ENCODE measurements at places on chromosomes 11 and 22.

- DNase-seq = no peak
Observed at GRCh38 chr11:12478743-12479142, 101.4 kb downstream of the PARVA start.

DNA sequence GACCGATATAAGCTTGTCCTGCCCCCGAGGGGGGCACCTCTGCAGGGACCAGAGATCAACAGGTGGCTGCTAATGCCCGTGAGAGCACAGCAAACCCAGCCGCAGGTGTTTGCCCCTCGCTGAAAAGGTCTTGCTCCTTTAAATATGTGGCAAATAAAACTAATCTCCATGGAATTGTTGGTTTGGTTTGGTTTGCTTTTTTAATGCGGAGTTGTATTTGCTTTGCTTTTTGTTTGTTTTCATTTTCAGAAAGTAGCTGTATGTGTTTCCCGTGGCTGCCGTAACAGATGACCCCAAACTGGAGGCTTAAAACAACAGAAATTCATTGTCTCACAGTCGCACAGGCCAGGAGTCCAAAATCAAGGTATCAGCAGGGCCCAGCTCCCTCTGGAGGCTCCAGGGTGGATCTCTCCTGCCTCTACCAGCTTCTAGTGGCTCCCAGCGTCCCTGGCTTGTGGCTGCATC lies 93.0 kb downstream of the CELSR1 start:
- DNase-seq = no peak

DNA sequence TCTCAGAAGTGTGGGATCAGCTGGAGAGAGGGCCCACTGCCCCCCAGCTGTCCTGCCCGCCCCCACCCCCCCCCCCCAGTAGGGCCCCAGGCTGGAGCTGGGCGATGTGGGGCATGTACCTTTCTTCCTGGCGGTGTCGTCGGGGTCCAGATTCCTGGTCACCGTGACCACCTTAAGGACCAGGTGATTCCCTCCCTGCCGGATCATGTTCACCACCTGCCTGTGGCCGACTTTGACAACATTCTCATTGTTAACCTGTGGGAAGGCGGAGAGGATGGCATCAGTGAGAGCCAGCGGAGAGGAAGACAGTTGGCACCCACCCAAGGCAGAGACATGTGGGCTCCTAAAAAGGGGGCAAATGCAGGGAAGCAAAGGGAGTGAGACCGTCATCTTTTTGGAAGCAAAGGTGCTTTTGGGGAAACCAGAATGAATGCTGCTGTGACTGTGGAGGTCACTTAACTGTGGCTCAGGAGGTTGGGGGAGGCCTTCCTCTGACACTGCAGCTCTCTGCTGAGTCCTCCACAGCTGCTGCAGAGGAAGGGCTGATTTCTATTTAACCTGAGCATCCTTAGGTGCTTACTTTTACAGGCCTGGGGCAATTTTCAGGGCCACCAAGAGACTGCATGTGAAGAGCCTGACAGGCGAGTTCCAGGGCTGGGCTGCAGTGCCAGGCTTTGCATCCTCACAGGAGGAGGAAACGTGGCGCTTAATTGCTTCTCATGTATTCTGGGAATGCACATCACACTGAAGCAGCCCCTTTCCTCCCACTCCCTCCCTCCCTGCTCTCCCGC lies 104.5 kb downstream of the CTTN start:
- no peak for DNase-seq

DNA sequence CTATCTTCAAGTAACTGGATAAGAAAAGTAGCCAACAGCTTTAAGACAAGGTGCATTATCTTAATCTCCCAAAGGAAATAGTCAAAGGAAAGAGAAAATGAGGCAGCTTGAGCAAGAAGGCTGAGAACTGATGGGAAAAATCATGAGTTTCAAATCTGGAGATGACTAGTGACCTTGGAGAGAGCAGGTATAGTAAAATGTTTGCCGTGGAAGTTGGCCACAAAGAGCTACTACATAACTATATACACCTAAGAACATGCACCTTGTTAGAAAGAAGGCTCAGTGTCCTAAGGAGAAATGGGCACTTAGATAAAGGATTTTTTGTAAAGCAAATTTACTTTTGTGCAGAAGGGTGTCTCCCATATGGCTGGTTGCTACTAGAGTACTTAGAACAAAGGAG lies 80.8 kb upstream of the FSHB start:
- DNase-seq = no peak

DNA sequence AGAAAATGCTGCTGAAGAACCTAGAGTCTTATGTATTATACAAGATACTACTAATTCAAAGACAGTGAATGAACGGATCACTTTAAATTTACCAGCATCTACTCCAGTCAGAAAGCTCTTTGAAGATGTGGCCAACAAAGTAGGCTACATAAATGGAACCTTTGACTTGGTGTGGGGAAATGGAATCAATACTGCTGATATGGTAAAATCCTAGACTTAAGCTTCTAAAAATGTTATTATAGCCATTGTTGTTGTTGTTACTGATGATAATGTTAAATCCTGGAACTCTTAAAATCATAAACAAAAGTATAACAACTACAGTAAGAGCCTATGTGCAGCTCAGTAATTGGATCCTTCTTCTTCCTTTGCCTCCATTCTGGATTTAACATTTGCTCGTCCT lies 38.4 kb downstream of the USP47 start:
- DNase-seq = no peak

- DNase-seq = no peak
Observed at GRCh38 chr11:2696455-2696854, 3.3 kb downstream of the KCNQ1OT1 start.

DNA sequence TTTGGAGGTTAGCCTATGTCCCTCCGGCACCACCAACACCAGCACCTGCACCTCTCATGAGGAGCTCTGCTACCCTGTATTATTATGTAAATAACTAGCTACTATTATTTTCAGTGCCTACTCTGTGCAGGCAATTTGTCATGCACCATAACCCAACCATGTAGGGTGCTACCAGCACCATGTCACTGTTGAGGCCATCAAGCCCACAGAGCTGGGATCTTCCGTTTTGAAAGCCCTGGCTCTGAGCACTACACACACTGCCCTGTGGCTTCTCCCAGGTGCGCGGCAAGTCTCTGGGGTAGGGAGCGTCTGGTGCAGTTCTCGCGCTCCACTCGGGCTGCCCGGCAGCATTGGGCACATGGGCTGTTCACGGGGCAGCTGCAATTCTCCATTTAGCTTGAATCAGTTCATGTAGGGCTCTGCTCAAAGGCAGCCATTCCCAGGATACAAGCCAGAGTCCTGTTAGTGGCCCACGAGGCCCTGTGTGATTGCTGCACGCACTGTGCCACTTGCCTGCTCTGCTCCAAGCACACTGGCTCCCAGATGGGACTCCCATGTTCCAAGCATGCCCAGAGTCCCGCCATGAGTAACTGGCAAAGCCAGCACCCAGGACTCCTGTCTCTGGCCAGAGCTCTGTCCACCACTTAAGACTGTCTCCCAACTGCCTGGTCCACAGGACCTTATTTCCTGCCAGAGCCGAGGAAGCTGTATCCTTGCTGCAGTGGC lies 42.5 kb upstream of the CDON start:
- DNase-seq = no peak

GRCh38 chr11:103948187-103948763 lies 88.2 kb upstream of the DDI1 start:
- no peak for DNase-seq

DNA sequence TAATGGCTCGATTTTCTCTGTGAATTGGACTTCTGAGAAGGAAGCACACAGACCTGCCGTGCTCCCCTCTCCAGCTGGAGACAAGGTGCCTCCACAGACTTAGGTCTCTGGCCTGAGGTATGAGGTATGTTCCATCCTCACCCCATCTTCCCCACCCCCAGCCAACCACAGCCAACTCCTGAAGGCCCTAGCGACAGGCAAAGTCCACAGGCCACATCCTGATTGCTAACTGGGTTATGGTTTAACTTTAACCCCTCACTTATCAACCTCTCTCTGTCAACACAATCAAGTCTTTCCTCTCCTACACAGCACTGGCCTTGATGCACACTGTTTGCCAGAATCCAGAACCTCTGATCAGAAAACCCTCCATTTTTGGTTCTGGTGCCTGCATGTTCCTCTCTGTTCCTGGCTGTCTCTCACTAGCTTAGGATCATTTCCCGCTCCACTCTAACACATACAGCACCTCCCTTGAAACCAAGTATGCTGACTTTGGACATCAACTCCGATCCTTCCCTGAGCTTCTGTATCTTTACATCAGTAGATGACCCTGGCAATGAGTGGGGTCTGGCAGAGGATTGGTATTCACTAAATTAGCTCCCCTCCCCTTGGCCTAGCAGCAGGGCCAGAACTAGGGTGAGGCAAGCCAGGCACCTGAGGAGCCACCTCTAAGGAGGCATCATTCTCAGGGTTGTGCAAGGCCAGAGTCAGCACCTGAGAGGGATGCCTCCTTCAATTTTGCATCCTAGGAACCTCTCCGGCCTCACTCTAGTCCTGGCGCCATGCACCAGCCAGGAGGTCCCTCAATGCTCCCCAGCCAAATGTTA lies 22.0 kb downstream of the JAML start:
- no peak for DNase-seq

- no peak for DNase-seq
Observed at GRCh38 chr11:119478711-119479285, 55.8 kb upstream of the THY1 start.
